ENCODE measurements at places on chromosomes 13 and 19. TPM values are rescaled to one million over a fixed set of nuclear protein-coding genes. Genes with fewer than 3 reads are reported as not detected.

GRCh38 chr13:77503398-77503797, 32.1 kb upstream of the SCEL start:
- H3K27ac ChIP-seq: no peak overlapping the region
- no peak overlapping the region for H3K4me3 ChIP-seq
- H3K4me1 ChIP-seq: peaks cover under 1% of the 10 kb centered on the region
- no peak for DNase-seq
- no peaks in the 10 kb centered on the region for H3K27me3 ChIP-seq

DNA sequence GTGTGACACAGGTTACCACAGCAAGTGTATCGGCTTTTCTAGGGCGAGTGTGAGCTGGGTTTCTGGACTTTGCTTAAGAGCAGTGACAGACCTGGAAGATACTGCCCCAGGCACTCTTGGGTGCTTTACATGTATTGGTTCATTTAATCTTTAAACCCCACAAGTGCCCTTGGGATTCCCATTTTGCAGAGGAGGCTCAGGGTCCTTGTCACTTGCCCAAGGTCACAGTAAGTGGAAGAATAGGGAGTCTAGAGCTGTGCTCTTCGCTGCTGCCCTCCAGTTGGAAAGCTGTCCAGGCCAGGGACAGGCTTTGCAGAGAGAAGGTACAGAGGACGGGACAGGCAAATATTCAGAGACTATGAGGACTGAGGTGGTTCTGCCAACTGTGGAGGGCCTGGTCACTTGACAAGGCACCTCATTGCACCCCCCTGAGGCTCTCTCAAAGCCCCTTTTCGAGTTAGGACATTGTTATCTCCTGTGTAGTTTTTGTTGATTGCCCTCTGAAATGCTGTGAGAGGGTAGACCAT, 42.4 kb downstream of the BBC3 start:
- peaks cover 32% of the 10 kb centered on the region for H3K4me1 ChIP-seq
- no peaks in the 10 kb centered on the region for H3K27me3 ChIP-seq
- H3K36me3 ChIP-seq: peaks cover 3% of the 10 kb centered on the region
- peak overlapping the region; percentile 78 for H3K27ac ChIP-seq

Gene NLRP11
- total RNA-seq: not detected

DNA sequence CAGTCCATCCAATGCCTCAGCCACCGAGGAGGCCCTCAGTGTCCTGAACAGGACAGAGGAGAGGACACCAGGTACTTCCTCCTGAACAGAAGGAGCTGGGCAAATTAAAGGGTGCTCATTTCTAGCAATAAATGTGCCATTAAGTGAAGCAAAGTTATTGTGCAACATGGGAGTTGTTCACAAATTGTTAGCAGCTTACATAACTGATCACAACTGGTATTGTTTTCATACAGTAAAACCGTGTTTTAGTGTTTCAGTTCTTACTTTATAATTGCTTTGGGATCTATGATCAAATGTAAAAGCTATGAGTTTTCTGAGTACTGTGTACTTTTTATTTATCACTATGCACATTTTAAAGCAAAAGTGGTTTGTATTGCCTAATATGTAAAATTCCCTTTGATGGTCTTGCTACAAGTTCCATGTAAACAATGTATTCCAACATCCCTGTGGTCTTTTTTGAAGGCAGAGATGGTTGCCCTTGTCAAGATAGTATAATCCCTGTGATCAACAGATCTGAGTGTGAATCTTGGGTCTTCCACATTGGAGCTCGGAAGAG, 263.1 kb downstream of the FGF14 start:
- DNase-seq: no peak
- H3K36me3 ChIP-seq: no peaks in the 10 kb centered on the region
- no peak overlapping the region for H3K4me3 ChIP-seq
- no peaks in the 10 kb centered on the region for H3K4me1 ChIP-seq
- H3K27me3 ChIP-seq: no peaks in the 10 kb centered on the region

Gene VAV1
- total RNA-seq: 31.6 TPM

Gene MYH14
- 146 TPM for total RNA-seq

Gene DHDH
- total RNA-seq: 3.0 TPM

DNA sequence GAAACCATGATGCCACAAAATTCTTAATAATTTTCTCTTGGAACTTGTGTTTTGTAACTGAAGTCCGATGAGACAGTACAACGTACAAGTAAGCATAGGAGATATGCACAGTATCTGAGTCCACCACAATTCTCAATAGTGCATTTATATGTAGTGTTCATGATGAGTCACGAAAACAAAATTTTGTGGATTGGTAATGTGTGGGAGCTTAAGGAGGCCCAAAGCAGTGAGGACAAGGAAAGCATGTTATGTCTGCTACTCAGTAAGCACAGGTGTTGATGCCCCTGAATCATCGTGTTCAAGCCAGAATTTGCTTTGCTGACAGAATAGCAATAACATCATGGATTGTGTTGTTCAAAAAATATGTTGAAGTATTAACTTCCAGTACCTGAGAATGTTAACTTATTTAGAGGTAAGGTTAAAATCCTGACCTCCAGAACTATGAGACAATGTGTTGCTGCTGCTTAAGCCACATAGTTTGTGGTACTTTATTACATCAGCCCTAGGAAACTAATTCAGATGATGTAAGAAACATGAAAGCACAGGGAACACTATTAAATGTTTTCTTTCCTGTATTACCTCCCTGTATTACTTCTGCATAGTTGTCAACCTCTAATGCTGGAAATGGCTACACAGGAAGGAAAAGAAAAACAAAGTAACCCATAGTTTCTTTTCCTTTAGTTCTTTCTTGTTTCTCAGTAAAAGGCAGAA, 201.3 kb downstream of the SLITRK6 start:
- no peaks in the 10 kb centered on the region for H3K27me3 ChIP-seq
- no peak for DNase-seq
- no peaks in the 10 kb centered on the region for H3K4me1 ChIP-seq
- no peaks in the 10 kb centered on the region for H3K36me3 ChIP-seq
- H3K4me3 ChIP-seq: no peak overlapping the region

- peaks cover 43% of the 10 kb centered on the region for H3K4me1 ChIP-seq
- no peaks in the 10 kb centered on the region for H3K36me3 ChIP-seq
- H3K4me3 ChIP-seq: no peak overlapping the region
- H3K27ac ChIP-seq: peak overlapping the region; percentile 44
These were observed 19.7 kb upstream of the JUND start for GRCh38 chr19:18300930-18301717.

DNA sequence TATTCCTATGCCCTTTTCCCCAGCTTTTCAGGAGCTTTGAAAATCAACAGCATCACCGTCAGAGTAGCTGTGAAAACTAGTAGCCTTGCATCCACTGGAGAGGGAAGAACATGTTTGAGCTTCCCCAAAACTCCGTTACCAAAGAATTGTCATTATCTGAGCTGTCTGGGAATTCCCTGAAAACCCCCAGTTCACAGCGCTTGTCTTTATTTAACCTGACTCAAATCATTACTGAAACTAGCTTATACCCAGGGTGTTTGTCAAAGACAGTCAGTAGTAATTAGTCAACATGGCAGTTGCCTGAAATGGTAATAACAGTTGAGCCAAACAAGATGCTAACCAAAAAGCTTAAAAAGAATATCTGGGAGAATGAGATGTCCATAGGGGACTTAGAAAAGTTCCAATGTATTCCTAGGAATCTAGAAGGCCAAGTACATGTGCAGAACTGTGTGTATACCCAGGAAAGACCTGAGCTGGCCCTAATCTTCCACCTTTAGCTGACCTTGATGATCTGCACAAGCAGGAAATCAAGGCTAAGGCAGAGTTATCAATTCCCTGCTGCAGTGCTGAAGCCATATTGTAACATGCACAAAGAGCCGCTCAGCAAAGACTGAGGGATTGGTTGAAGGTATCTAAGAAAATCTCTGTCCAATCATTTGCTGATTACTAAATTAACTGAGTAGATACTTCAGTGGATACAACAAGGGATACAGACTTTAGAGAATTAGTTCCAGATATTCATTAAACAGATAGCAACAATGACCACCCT, 130.8 kb downstream of the KL start:
- H3K4me1 ChIP-seq: no peaks in the 10 kb centered on the region
- no peak overlapping the region for H3K4me3 ChIP-seq
- no peak overlapping the region for H3K27ac ChIP-seq
- no peaks in the 10 kb centered on the region for H3K27me3 ChIP-seq
- no peak for DNase-seq

Gene TMPRSS9
- total RNA-seq: not detected

DNA sequence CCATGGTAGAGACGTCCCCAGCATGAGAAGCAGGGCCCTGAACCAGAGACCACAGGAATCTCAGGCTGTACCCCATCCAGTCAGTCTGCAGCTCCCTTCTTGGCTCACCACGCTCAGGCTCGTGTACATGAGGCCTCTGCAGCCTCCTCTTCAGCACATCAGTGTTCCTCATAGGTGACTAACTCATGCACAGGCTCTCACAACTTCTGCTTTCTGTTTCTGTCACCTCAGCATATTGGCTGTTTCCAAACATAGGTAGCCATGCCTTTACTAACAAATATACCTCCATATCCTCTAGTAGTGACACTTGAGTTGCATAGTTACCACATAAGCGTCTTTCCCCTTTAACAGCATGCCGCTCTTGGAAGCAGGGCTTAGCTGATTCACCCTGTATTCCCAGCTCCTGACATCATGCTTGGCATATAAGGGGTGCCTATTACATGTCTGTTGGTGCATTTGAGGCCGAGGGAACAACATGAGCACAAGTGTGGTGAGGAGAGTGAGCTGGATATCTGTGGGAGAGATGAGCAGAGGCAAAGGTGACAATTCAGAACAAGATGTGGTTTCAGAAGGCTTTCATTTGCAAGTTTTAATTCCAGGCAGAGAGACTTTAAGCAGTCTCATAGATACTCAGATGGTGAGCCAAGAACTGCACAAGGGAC, 16.7 kb downstream of the ZNF473 start:
- no peaks in the 10 kb centered on the region for H3K4me1 ChIP-seq
- no peak for DNase-seq
- H3K27me3 ChIP-seq: no peaks in the 10 kb centered on the region
- peaks cover 77% of the 10 kb centered on the region for H3K36me3 ChIP-seq

GRCh38 chr13:28380319-28380718, 114.6 kb downstream of the FLT1 start:
- no peak for DNase-seq
- no peaks in the 10 kb centered on the region for H3K27me3 ChIP-seq
- no peak overlapping the region for H3K4me3 ChIP-seq
- H3K4me1 ChIP-seq: peaks cover 11% of the 10 kb centered on the region

- no peak overlapping the region for H3K4me3 ChIP-seq
- no peaks in the 10 kb centered on the region for H3K36me3 ChIP-seq
- no peaks in the 10 kb centered on the region for H3K4me1 ChIP-seq
- no peak for DNase-seq
- H3K27ac ChIP-seq: no peak overlapping the region
- no peaks in the 10 kb centered on the region for H3K27me3 ChIP-seq
These were observed 215.7 kb downstream of the ZNF536 start for GRCh38 chr19:30587869-30588268.

GRCh38 chr19:44590245-44591059, 22.9 kb upstream of the IGSF23 start:
- peaks cover 12% of the 10 kb centered on the region for H3K4me1 ChIP-seq
- no peaks in the 10 kb centered on the region for H3K36me3 ChIP-seq
- H3K27ac ChIP-seq: no peak overlapping the region
- H3K4me3 ChIP-seq: no peak overlapping the region
- H3K27me3 ChIP-seq: no peaks in the 10 kb centered on the region

Gene ZNF223
- total RNA-seq: 5.8 TPM

Gene CEACAM20
- 0.35 TPM for total RNA-seq

Gene ITGBL1
- total RNA-seq: 43.6 TPM

DNA sequence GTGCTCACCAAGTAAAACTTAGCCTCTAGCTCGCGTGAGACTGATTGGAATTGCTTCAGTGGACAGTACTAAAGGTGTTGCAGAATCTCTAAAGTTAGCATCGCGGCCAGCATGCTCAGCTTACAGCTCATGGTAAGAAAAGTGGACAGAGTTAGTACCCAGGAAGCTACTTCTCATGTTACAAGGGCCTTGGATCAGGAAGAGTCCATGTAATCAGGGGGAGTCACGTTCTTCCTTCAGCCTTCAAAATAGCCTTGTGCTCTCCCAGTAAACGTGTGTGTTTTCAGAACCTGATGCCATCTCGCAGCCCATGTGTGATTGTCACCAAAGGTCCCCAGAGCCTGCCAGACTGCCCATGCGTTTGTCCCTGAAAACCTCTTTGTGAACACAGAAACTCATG, 195.8 kb upstream of the RNF113B start:
- DNase-seq: no peak
- H3K36me3 ChIP-seq: no peaks in the 10 kb centered on the region
- no peak overlapping the region for H3K4me3 ChIP-seq
- H3K4me1 ChIP-seq: no peaks in the 10 kb centered on the region

GRCh38 chr13:108985166-108985565, 355.8 kb downstream of the MYO16 start:
- no peak for DNase-seq
- H3K4me1 ChIP-seq: no peaks in the 10 kb centered on the region
- H3K27ac ChIP-seq: no peak overlapping the region
- H3K36me3 ChIP-seq: no peaks in the 10 kb centered on the region

GRCh38 chr19:1237754-1238368, at the start of gene CBARP:
TSS of gene CBARP (minus strand) at chr19:1238005. CDS start at chr19:1236100, 1,905 bp downstream.
- H3K27ac ChIP-seq: no peak within 1 kb of the TSS
- peaks cover 37% of the 10 kb centered on the region for H3K4me1 ChIP-seq
- no peaks in the 10 kb centered on the region for H3K27me3 ChIP-seq
- no peaks in the 10 kb centered on the region for H3K36me3 ChIP-seq

GRCh38 chr13:92074658-92075057, 676.2 kb downstream of the GPC5 start:
- H3K27me3 ChIP-seq: no peaks in the 10 kb centered on the region
- no peaks in the 10 kb centered on the region for H3K4me1 ChIP-seq
- no peak overlapping the region for H3K4me3 ChIP-seq
- H3K36me3 ChIP-seq: no peaks in the 10 kb centered on the region
- no peak overlapping the region for H3K27ac ChIP-seq

DNA sequence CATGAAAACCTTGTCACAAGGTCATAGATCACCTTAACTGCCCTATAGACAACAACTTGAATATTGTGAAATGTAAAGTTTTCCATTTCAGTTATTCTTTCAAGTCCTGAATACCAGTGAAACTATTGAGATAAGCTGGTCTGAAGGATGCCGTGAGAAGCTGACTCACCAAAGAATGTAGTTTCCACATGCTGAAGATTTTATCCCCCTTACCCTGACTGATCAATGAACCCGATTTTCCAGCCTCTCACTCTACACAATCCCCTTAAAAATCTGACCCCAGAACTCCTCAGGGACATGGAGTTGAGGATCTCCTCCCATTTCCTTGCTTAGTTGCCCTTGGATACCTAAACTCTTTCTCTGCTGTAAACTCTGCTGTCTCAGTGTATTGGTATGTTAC, 67.5 kb downstream of the POSTN start:
- H3K27me3 ChIP-seq: no peaks in the 10 kb centered on the region
- H3K4me3 ChIP-seq: no peak overlapping the region
- no peak for DNase-seq
- no peaks in the 10 kb centered on the region for H3K36me3 ChIP-seq
- no peak overlapping the region for H3K27ac ChIP-seq

Data from upper lobe of right lung (tissue), 1 donor.